Effector memory CD8-positive, alpha-beta T cell (primary cell): ENCODE measurements at places on chromosomes 1 and 21.

GRCh38 chr21:36747815-36748383 is 49.0 kb downstream of the SIM2 start:
- DNase-seq = peak; percentile 3

DNA sequence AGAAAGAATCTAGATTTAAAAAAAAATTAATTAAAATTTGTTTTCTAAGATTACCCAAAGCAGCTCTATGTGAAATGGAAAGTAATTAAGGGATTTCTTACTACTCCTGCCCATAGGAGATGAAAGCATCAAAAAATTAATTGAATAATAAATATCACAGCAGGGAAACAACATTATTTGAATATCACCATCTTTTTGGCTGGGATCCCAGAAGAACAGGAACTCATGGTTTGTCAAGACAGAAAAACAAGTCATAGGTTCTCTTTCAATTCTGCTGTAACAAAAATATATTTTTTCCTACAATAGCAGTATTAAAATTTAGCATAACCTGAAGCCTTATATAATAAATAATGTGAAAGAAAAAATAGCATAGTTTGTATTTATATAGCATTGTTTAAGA is 1713.4 kb downstream of the NCAM2 start:
- no peak for DNase-seq

DNA sequence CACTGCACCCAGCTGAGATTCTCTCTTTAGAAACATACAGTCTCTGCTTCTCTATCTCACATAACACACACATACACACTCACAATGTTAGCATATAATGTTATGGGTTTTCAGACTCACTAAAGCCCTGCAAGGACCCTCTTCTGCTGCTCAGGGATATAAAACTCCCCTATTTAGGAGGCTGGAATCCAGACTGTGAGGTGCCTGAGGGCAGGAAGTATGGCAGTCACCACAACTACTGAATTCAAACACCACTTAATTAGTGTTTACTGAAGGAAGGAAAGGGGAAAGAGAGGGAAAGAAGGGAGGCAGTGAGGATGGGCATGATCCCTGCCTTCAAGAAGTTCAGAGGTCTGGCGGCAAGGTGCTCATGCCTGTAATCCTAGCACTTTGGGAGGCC is 7.8 kb upstream of the CDK18 start:
- no peak for DNase-seq

DNA sequence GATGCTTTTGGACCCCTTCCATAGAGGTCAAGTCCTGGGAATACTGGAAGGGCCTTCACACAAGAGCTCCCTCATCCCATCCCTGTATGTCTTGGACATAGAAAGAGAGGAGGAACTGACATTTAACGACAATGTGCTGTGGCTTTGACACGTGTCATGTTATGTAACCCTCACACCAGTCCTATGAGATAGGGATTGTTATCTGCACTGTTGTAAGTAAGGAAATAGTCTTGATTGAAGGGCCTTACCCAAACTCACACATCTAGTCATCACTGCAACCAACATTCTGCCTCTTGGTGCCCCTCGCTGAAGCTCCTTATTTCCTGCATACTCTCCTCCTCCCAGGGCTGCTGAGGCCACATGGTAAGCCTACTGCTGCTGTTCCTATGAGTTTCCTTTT is 63.7 kb upstream of the ANGPTL1 start:
- no peak for DNase-seq

DNA sequence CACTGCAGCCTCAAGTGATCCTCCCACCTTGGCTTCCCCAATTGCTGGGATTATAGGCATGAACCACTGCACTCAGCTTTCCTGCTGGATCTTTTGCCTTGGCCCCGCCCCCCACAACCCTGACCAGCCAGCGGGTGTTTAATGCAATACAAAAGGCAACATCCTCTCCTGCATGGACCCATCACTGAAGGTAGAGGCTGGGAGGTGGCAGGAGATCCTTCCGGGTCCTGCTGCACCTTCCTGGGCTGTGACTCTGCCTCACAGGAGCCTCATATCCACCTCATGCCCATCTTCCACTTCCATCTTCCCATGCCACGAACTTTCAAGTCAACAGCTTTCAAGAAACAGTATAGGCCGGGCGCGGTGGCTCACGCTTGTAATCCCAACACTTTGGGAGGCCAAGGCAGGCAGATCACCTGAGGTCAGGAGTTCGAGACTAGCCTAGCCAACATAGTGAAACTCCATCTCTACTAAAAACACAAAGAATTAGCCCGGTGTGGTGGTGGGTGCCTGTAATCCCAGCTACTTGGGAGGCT is 11.7 kb upstream of the WNT9A start:
- DNase-seq = peak; percentile 0

DNA sequence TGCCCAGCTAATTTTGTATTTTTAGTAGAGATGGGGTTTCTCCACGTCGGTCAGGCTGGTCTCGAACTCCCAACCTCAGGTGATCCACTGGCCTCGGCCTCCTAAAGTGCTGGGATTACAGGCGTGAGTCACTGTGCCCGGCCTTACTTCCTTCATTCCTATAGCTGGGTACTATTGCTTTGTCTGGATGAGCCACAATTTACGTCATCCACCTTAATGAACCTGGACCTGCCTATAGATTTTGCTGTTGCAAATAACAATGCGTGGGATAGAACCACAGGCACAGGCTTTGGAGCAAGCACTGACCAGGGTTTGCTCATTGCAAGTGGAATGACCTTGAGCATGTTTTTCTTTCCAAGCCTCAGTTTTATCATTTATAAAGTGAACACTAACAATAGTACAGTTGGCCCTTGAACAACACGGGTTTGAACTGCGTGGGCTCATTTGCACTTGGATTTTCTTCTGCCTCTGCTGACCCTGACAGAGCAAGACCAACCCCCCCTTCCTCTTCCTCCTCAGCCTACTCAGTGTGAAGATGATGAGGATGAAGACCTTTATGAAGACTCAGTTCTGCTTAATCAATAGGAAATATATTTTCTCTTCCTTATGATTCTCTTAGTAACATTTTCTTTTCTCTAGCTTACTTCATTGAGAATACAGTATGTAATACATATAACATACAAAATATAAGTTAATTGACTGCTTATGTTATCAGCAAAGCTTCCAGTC is 33.3 kb upstream of the BECN2 start:
- no peak for DNase-seq

DNA sequence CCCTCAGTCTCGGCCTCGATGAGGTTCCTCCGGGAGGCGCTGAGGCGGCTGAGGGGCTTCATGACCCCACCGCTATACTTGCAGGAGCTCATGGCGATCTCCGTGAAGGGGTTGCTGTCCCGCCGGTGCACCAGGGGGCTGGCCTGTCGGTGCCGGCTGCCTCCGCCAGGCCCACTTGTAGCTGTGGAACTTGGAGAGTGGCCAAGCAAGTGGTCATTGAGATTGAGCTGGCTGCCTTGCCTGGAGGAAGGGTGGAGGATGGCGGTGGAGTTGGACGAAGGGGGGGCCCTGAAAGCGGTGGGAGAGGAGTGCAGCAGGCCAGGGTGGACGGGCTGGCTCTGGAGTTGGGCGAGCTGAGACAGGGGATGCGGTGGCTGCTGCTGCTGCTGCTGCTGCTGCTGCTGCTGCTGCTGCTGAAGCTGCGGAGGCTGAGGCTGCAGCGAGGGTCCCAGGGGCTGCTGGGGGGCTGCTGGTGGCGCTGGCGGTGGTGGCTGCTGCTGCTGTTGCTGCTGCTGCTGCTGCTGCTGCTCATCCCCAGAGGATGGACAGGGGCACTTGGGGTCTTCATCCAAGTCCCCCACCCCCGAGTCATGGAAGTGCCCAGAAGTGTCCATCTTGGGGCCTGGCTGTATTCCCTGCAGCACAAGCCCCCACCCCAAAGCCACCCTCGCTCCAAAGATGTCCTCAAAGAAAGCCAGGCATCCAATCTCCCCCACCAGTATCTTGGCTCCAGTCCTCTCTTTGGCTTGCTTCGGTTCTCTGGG is 548 bp downstream of the KCNN3 start:
- DNase-seq = no peak

- DNase-seq = peak; percentile 58
These were observed 72.9 kb downstream of the RPS6KA1 start for GRCh38 chr1:26602378-26602959.

DNA sequence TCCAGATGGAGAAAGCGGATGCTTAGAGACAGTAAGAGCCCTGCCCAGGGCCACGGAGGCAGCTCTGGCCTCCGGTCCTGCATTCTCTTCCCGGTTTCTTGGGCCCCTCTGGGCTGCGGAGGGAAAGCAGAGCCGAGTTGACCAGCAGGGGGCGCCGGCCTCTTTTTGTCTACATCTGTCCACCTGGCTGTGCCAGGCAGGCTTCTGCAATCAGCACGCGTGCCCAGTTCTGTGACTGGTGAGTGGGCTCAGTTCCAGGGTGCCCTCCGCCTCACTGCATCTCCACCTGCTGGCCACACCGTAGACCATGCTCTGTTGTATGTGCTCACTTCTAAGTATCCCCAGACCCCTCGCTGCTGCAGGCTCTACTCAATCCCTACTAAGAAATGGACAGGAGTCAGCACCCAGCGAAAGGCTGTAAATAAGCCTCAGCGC is 6.7 kb upstream of the HUNK start:
- peak; percentile 45 for DNase-seq

DNA sequence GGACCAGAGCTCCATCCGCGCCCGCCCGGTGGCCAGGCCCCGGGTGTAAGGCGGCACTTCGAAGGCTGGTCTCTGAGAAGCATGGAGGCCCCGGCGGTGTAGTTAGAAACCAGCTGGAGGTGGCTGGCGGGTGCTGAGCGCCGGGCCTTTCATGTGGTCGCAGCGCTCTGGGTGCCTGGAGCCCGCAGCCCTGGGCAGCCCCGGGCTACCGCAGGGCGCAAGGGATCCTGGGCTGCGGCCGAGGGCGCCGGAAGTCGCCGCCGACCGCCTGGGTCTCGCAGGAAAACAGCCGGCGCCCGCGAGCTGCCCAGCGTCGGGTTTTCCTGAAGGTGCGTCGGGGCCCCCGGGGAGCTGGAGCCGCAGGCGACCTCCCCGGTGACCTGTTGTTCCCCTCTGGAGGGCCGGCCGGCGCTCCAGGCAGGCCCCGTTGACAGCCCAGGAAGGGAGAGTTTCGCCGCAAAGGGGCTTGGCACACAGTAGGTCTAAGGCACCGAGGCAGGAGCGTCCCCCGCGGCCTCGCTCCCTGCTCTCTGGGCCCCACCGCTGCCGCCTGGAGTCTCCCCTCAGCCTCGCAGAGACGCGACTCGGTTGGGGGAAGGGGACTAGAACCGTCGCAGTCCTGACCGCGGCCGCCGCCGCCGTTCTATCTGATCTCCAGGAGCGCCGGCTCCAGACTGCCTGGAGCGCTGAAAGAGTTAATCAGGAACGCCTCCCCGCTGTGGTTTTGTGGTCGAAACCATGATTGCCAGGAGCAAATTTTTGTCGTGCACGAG is 2.7 kb downstream of the GRHL3 start:
- peak; percentile 68 for DNase-seq

- DNase-seq = no peak
These were observed 5.9 kb downstream of the PRRX1 start for GRCh38 chr1:170669586-170670530.

DNA sequence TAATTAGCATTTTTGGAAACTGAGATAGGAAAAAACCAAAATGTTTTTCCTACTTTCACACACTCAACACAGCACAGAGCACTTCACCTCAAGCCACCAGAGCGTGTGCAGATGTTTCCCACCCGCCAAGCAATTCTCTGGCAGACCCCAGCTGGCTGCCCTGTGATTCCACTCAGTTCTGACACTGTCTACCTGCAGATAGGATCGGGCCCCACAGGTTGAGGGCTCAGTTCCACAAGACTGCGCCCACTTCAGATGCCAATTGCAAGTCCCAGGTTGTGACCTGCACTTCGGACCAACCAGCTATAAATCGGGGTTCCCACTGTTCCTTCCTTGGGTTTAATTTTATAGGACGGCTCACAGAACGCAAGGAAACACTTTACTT is 9.9 kb downstream of the KIAA1614 start:
- DNase-seq = no peak

GRCh38 chr1:155134880-155135414 is 705 bp upstream of the SLC50A1 start:
- DNase-seq = no peak

- no peak for DNase-seq
These were observed 148.7 kb downstream of the HHAT start for GRCh38 chr1:210477328-210477924.

DNA sequence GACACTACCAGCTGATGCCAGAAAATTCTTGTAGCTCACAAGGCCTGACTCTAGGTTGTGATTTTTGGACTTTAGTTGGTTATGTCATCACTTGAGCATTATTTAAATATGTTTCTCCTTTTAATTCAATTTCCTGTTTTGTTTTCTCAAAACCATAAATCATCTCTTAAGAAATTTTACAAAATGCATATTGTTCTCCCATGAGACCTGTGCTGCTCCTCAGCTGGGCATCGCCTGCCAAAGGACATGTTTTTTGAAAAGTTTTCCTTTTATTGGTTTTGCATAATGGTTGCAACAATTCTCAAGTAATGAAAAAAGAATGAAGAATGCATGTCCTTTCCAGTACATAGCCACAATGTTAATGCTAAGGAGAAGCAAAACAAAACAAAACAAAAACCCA is 204.7 kb upstream of the LYPLAL1 start:
- no peak for DNase-seq

GRCh38 chr1:221522529-221522940 is 219.4 kb downstream of the DUSP10 start:
- no peak for DNase-seq

GRCh38 chr1:17791055-17791390 is 35.9 kb downstream of the ACTL8 start:
- DNase-seq = no peak

DNA sequence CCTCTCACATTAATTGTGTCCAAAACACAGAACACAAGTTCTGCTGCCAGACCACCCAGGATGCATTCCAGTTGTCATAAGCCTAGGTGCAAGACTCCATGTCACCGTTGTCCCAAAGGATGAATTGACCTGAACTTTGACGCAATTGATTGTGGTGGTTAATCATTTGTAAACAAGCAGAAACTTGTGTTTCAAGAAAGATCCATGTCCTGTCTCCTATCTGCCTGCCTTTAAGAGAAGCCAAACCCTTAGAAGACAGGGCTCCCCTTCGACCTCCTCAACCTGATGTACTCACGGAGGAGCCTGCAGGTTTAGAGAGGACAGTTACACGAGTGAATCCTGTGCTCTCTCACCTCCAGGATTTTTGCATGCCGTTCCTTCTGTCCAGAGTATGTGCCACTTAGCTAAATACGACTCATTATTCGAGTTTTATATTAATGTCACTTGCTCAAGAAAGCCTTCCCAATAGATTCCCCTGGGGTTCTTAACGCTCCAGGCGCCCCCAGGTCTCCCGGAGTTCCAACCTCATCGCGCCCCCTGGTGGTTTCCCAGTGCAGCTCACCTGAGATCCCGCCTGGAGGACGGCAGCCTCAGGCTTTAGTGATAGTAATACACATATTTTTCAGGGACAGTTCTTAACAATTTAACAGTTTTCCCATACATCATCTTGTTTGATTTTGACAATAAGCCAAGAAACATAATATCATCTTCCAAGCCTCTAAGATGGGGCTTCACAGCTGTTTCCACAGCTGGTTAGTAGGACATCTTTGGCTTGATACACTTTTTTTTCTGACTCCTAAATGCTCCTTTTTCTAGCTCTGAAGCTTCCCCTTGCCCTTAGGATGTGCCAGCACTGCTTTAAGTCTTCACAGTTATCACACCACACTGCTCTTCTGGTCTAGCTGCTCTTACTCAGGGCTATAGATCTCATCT is 2.4 kb upstream of the C8B start:
- no peak for DNase-seq
